ENCODE measurements at places on chromosomes 5 and 9. TPM values are rescaled to one million over a fixed set of nuclear protein-coding genes. Genes with fewer than 3 reads are reported as not detected.
A peak's percentile ranks its signal among the peaks of the same experiment; 100 is the strongest.

GRCh38 chr9:133103183-133103986 is 17.7 kb downstream of the RALGDS start:
- no peak overlapping the region for H3K4me3 ChIP-seq
- no peaks in the 10 kb centered on the region for H3K27me3 ChIP-seq
- no peak overlapping the region for H3K27ac ChIP-seq
- peaks cover 45% of the 10 kb centered on the region for H3K36me3 ChIP-seq
- DNase-seq = peak; percentile 44
- H3K4me1 ChIP-seq = no peaks in the 10 kb centered on the region

Gene COQ4
- total RNA-seq = 93.3 TPM

Gene CRHBP
- 13.0 TPM for total RNA-seq

DNA sequence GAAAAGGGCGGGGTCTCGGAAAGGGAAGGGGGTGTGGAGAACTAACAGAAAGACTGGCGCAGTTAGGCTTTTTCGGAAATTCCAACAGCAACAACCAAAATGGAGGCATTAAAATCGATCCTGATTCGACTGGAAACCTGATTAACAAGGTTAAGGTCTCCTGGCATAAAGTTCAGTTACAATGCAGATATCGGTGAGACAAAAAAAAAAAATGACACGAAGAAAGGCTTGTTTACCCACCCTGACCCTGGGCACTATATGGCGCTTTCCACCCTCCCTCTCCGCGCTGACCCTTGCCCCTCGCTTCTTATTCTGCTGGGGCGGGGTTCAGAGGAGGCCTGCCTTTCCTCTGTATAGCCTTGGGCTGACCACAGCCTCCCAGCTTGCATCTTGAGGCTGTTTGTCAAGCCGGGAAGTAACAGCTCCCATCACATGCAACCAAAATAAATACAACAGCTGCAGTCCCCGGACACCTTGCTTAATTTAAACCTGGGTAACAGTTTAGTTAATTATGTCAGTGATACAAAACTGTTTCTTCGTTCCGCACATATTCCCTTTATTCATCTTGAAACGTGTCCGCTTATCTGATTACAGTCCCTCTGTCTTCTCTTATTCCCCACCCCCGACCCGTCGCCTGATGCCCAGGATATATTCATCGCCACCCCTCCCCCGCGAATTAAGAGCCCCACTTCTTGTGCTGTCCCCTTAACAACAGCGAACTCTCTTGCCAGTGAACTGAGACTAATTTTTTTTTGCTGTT is 795 bp upstream of the PJA2 start:
- peak overlapping the region; percentile 43 for H3K4me3 ChIP-seq
- H3K27ac ChIP-seq = peak overlapping the region; percentile 97
- H3K4me1 ChIP-seq = peaks cover 41% of the 10 kb centered on the region
- no peaks in the 10 kb centered on the region for H3K27me3 ChIP-seq
- H3K36me3 ChIP-seq = no peaks in the 10 kb centered on the region

Gene LCN15
- total RNA-seq = 0.77 TPM

Gene SELENOP
- 83.0 TPM for total RNA-seq

Gene GRM6
- not detected for total RNA-seq

GRCh38 chr9:36187414-36187813 is 3.3 kb upstream of the CLTA start:
- no peak overlapping the region for H3K4me3 ChIP-seq
- H3K27ac ChIP-seq = no peak overlapping the region
- H3K4me1 ChIP-seq = peaks cover 15% of the 10 kb centered on the region
- no peaks in the 10 kb centered on the region for H3K36me3 ChIP-seq
- H3K27me3 ChIP-seq = no peaks in the 10 kb centered on the region

DNA sequence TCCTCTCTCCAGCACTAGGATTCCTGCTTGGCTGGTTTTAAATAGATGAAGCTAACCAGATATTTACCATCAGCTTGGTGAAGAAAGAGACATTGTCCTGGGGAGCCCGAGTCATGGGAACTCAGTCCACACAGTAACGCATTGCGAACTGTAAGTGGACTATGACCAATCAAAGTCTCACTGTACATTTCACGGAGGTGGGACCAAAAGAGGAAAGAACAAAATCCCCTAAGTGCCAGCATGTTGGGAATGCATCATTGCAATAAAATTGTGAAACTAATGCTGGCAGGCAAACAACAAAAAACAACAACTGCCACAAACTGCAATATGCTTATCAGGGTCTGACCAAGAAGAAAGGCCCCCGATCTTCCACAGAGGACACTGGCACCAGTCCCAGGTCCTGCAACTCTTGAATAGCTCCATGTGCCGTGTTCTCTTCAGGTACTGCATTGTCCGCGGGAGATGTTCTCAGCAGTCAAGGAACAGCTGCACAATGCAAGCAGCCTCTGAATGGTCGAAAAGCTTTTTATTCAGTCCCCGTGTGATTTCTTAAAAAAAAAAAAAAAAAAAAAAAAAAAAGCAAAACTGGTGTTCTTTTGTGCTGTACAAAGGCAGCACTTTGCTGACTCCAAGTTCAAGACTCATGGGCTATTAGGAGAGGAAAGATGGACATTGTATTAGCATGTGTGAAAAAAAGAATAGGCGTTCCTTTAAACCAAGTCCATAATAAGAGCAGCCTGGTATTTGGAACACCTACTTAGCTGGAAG is 38.1 kb downstream of the SEMA6A start:
- no peaks in the 10 kb centered on the region for H3K27me3 ChIP-seq
- peaks cover 6% of the 10 kb centered on the region for H3K4me1 ChIP-seq
- H3K27ac ChIP-seq = no peak overlapping the region
- H3K36me3 ChIP-seq = no peaks in the 10 kb centered on the region
- no peak overlapping the region for H3K4me3 ChIP-seq

DNA sequence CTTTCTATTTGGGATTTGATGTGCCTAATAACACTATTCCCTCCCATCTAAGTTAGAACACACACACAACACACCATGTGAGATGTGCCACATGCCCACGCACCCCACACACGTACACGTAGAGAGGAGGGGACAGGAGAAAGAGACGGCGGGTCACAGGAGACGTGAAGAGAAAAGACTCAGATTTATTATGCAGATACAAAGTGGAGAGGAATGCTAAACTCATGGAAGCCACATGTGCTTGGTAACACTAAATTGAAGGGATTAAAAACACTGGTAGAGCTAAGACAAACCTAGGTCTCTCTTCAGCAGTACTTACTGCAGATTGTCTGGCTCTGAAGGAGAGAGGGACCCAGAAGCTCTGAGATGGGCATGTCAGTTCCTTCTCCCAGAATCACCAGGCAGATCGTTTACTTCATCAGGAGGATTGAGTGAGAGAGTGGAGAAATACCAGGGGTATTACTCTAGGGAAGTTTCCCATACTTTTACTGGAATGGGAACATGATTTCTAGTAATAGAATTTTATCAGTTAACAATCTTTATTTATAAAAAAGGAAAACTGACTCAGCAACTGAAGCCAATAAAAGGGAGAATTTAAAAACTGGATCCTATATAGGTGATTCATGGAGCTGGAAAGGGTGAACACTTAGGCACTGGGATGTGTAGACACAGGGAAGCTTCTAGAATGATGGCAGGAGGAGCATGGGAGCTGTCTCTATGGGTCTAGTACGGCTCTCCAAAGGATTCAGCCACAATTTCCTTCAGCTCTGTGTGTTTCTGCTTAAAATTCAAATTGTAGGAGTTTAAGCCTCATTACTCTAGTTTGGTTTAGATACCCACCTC is 139.4 kb downstream of the MACIR start:
- no peak overlapping the region for H3K4me3 ChIP-seq
- DNase-seq = no peak
- H3K4me1 ChIP-seq = peaks cover 17% of the 10 kb centered on the region
- no peaks in the 10 kb centered on the region for H3K27me3 ChIP-seq
- no peak overlapping the region for H3K27ac ChIP-seq
